ENCODE measurements at places on chromosomes 13 and 19.

DNA sequence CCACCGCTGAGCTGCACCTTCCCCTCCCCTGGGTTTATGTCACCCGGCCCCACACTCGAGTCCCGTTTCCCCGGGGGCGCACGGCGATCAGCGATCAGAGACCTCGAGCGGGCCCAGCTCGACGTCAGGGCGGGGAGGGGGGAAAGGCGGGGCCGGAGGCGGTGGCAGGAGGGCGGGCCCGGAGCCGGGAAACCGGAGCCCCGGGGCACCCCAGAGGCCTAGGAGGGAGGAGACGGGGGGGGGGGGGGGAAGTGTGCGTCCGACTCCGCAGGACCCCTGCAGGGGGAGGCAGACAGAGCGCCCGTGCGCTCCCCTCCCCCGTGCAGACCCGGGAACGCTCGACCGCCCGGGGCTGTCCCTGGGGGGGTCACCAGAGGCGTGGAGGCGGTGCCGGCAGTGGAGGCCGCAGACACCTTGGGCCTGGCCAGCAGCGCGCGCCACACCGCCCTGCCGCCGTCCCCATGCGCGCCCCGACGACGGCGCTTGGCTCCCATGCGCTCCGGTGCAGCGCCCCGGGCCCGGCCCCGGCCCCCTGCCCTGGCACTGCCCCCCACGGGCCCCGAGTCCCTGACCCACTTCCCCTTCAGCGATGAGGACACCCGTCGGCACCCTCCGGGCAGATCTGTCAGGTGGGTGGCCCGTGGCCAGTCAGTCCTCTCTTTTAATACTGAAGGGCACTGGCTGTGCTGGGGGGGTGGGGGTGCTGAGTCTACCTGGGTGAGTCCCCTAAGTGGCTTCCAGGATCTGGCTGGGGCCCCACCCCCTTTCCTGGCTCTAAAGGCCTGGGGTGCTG is 11.8 kb downstream of the PDE4A start:
- DNase-seq = no peak

DNA sequence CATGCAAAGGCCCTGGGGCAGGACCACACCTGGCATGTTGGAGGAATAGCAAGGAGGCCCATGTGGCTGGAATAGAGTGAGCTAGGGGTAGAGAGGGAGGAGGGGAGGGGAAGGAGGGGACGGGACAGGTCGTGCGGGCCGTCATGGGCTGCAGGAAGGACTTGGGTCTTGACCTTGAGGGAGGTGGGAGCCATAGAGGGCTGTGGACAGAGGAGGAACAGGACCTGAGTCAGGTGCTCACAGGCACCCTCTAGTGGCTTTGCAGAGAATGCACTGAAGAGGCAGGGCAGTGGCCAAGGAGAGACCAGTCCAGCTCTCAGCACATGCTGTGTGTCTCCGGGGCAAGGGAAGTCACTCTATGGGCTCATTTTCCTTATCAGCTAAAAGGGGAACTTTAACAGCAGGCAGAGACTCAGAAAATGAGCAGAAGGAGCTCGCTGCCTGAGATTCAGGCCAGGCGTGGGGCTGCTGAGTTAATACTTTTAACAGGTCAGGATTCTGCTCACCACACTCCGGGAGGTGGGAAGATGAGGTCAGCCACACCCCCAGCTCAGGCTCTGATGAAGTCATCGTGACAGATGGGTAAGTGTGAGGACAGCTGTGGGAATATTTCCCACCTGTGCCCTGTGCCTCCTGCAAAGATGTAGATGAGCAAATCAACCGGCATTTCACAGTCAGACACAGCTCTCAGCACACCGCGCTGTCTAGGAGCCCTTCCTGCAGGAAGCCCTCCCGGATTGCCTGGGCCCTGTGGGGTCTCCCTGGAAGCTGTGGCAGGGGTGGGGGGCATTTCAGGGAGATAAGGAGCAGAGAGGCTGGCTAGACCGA is 6.0 kb upstream of the TNFAIP8L1 start:
- DNase-seq = peak; percentile 10

- DNase-seq = no peak
These were observed 241.3 kb downstream of the DACH1 start for GRCh38 chr13:71625694-71626093.

GRCh38 chr13:73035660-73036059 is 23.1 kb upstream of the KLF5 start:
- no peak for DNase-seq

- no peak for DNase-seq
These were observed at the start of gene OR7D2 for GRCh38 chr19:9178901-9179300. Gene OR7D2 (plus strand): TSS chr19:9178979. CDS start chr19:9185782, 6,803 bp downstream.

DNA sequence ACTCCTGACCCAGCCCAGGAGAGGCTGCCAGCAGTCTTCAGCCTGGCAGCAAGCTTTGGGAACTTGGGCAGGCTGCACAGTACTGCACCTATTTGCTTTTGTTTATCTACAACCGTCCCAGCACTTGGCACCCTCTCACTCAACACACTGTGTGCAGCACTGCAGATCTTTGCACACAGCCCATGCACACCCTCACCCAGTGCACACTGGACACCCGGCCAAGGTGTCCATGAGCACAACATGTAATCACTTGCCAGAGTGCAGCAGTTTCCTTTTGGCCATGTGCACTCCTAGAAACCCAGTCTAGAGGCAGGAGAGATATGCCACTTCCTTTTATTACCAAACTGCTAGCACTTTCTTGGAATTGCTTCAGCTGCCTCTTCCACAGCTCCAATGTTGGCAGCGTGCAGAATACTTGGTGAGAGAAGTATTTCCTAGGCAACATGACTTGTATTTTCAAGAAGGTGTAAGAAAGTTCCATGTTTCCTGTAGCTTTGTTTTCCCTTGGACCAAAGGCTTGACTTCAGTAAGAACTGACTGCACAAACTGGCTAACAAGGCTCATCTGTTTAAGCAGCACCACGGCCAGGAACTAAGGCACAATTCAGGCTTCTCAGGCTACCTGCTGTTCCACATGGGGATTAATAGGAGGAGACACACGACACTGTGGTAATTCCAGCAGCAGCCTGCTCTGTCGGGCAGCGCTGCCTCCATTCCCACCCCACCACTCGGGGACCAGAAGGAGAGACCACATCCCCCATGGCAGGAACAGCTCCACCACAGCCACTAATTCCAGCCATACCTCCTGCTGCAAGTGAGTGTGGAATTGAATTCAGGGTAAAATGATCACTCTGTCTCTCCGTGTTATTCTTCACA is 15.3 kb downstream of the ATP7B start:
- peak; percentile 41 for DNase-seq

DNA sequence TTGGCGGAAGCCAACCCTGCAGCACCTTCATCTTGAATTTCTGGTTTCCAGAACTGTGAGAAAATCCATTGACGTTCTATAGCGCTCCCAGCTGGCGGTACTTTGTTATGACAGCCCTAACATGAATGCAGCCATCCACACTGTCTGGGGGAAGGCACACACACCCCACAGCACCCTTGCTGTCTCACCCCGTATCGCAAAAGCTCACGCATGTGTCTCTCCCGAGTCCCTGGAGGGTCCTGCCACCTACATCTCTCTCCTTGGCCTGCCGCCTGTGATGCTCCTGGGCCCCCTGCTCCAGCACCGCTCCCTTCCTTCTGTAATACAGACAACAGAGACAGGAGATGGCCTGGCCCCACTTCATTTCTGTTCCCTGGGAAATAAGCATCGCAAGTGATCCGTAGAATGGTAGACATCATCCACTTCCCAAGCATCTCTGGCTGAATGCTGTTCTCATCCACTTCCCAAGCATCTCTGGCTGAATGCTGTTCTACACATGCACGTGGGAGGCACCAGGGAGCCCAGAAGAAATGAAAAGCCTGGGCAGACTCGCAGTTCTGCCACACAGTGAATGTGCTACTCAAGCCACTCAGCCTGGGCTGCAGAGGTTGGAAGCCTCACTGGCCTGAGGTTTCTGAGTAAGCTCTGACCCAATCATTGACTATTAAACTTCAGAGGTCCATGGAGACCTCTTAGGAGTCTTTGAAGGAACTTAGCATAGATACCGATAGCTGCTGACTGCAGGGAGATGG is 29.6 kb downstream of the EPN1 start:
- DNase-seq = no peak

DNA sequence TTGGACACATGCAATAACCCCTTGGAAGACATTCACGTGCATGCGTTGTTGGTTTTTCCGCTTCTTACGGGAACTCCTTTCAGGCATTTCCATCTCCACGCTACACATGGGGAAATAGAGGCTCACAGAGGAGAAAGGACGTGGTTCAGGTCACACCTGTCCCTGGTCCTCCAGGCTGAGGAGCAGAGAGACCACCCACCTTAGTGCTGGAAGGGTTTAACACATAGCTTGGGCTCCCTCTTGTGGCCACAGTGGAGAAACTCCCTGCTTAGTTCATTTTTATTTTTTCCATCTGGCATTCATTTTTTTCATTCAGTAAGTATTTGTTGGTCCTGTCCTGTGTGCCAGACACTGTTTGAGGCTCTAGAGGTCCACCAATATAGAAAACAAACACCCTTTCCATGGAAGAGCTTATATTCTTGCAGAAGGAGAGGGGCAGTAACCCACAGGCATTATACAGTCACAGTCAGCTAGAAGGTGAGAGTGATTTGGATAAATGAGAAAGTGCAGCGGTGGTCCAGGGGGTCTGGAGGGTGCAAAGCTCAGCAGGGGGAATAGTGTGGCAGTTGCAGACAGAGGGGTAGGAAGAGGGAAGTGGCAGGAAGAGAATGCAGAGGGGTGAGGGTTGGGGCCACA is 24.2 kb upstream of the TTYH1 start:
- no peak for DNase-seq

- no peak for DNase-seq
These were observed 78.8 kb downstream of the CHST8 start for GRCh38 chr19:33700408-33701013.

- DNase-seq = peak; percentile 23
These were observed at the start of gene PCDH17 for GRCh38 chr13:57631596-57632275. Gene PCDH17 (plus strand): TSS chr13:57631744. CDS start chr13:57632547, 803 bp downstream.

DNA sequence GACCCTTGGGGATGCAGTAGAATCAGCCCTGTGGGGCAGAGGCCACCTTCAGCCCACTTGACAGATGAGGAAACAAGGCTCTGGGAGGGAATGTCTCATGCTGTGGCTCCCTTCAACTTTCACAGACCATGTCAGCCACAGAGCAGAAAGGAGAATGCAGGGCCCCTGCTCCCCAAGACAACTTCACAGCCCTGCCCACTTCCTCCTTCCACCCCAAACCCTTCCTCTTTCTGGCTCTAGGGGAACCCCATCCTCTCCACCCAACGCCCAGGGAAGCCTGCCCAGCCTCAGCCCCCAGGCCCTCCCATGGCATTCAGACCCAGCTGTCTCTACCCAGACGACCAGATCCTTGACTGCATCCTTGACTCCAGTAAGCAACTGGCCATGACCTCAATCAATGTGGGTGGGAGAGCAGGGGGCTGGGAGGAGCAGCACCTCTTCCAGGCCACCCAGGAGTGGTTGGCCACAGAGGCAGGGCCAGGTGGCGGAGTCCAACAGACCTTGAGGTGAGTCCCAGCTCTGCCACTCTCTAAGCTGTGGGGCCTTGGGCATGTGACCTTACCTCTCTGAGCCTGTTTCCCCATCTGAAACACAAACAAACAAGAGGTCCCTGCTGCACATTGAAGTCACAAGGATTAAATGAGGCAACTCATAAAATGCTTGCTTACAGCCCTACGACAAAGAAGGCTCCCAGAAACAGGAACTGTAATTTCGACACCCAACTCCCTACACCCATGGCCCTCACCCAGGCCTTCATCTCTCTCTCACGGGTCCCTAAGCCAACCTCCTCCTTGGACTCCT is 15.8 kb downstream of the DEDD2 start:
- DNase-seq = no peak

DNA sequence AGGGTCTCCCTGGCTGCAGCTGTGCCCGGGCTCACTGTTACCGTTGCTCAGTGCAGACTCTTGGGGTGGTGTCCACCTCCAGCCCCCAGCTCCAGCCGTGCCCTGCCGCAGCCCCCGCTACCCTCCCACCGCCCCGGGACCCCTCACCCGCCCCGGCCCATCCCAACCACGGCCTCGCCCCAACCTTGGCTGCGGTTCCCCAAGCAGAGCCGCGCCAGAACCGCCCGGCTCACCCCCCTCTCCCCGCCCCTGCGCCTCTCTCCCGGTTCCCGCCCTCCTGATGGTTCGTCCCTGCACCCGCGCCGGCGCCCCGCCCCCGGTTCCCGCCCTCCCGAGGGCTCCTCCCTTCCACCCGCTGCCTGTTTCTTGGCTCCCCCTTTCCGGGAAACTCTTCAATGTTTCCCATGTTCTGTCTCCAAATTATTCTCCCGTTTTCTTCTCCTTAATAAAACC is 40.3 kb downstream of the ANKRD10 start:
- DNase-seq = no peak

- DNase-seq = no peak
These were observed 78.3 kb downstream of the IER2 start for GRCh38 chr19:13228561-13228960.
